ENCODE measurements at places on chromosomes 4 and X.

- no peak for DNase-seq
Observed at GRCh38 chr4:184958127-184958922, 60.0 kb upstream of the HELT start.

DNA sequence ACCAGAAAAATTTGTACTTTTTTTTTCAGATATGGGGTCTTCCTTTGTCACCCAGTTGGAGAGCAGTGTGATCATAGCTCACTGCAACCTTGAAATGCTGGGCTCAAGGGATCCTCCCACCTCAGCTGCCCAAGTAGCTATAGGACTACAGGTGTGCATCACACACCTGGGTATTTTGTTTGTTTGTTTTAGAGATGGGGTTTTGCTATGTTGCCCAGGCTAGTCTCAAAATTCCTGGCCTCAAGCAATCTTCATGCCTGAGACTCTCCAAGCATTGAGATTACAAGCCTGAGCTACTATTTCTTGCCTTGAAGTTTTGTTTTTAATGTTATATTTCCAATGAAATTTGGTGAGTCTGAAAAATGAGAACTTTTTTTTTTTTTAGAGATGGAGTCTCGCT, 847.8 kb downstream of the TRIML1 start:
- no peak for DNase-seq

DNA sequence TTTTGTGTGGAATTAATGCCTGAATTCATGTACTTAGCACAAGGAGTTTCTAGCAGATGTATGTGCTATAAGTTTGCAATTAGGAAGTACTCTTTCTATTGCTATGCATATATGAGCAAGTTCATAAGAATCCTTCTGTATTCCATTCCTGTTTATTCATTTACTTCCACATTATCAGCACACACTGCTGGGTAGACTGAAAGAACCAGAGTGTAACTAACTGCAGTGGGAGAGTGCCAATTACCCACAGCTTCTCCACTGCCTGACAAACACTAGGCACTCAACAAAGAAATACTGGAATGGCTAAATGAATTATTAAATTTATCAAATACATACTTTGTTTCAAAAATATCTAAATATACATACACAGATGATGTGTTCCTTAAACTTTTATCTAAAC, 219.6 kb downstream of the CAMK2D start:
- DNase-seq: no peak

- DNase-seq: peak; percentile 50
Observed at GRCh38 chr4:1723131-1723801, 1.9 kb downstream of the TACC3 start.

DNA sequence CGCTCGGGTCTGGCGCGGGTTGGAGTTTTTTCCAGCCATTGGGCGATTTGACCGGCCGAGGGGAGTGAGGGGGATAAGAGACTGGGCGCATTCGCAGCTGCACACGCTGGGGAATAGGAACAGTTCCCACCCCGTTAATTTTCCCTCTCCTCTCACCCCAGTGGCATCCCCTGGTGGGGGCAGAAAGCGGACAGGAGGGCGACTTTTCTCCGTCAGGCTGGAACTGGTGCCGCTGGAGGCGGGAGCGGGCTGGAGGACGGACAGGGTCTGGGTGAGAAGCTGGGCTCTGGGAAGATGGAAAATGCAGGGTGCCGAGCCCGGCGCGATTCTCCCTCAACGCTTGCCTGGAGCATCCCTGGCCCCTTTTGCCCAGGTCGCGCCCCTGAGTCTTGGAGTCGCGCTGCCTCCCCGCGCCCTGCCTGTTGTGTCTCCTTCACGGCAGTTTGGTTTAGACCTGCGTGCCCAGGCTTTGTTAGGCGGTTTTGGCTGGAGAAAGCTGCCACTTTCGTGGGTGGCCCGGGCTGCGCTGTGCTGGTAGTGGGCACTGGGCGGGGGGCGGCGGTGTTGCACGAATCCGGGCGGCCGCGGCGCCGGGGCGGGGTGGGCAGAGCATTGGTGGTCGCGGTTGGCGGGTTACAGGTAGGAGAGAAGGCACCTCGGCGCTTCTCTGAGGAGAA, 2.0 kb downstream of the ADGRL3 start:
- DNase-seq: no peak

- no peak for DNase-seq
Observed at GRCh38 chr4:112253382-112254000, 21.9 kb downstream of the AP1AR start.

GRCh38 chr4:77074981-77075855, 571 bp downstream of the CCNI start:
- peak; percentile 80 for DNase-seq

- no peak for DNase-seq
Observed at GRCh38 chr4:181698221-181698620, 545.0 kb upstream of the TENM3 start.

- DNase-seq: no peak
Observed at GRCh38 chr4:3703677-3704521, 62.3 kb upstream of the ADRA2C start.

GRCh38 chrX:48648336-48648751, 35.3 kb upstream of the WAS start:
- DNase-seq: peak; percentile 57

- DNase-seq: no peak
Observed at GRCh38 chrX:138683600-138683999, 27.9 kb downstream of the FGF13 start.

- DNase-seq: no peak
Observed at GRCh38 chr4:156638925-156639605, 332.5 kb downstream of the PDGFC start.

DNA sequence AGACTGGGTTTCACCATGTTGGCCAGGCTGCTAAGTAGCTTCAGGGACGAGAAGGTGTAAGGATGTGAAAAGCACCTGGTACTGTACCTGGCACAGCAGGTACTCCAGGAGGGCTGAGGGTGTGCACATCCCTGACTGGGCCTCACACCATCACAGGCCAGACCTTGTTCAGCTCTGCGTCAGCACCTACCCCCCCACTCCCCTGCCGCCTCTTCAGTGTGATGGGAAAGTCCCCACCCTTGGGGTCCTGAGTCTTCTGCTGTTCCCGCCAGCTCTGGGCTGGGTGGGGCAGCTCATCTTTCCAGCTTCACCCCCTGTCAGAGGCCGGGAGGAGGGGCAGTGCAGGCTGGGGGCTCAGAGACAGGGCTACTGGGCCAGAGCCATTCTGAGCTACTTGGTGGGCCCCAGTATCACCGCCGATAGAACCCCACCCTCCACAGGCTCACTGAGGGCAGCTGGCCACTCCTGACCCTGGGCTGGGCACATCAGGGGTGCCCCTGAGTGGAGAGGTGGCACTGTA, 6.7 kb upstream of the SH3BP2 start:
- peak; percentile 66 for DNase-seq

- DNase-seq: no peak
Observed at GRCh38 chr4:56550642-56551041, 45.1 kb downstream of the ARL9 start.

DNA sequence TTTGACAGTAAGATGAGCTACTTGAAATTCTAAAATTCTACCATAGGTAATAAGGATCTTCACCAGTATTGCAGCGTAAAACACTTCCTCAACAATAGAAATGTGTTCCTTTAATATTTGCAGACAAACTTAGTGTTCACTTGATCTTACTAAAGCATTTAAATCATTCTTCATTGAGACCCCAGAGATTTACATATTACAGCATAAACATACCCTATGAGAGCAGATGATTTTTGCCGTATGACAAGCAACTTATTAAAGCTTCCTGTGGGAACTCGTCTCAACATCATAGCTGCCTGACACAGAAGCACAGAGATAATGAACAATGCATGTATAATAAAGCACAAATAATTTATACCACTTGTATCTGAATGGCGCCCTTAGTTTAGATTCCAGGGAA, 3.6 kb downstream of the UGT2B7 start:
- no peak for DNase-seq

DNA sequence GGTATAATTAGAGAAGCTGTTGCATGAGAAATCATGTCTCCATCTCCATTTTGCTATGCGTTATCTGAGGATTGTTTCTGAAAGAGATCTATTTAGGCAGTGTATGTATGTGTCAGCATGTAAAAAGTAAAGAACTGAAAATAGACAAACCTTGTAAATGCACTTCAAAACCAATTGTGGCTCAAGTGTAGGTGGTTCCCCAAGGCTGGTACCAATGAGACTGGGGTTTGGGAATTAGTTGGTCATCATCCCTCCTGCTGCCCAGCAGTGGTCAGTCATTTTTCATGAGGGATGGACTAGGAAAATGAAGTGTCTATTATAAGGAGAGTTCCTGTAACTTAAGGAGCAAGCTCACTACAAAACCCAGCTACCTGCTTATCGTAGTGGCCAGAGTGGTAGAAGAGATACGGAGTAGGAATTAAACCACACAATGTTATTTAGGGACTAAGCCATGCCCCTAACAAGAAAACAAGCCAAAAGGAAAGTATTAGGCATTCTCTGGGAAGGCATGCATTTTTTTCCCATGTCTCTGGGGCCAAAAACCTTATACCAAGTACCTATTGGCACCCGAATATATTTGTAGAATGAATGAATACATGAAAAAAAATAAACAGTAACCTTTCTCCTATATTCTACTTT, 259.0 kb downstream of the CHIC1 start:
- no peak for DNase-seq

GRCh38 chr4:11416071-11416766, 12.5 kb downstream of the HS3ST1 start:
- DNase-seq: no peak

DNA sequence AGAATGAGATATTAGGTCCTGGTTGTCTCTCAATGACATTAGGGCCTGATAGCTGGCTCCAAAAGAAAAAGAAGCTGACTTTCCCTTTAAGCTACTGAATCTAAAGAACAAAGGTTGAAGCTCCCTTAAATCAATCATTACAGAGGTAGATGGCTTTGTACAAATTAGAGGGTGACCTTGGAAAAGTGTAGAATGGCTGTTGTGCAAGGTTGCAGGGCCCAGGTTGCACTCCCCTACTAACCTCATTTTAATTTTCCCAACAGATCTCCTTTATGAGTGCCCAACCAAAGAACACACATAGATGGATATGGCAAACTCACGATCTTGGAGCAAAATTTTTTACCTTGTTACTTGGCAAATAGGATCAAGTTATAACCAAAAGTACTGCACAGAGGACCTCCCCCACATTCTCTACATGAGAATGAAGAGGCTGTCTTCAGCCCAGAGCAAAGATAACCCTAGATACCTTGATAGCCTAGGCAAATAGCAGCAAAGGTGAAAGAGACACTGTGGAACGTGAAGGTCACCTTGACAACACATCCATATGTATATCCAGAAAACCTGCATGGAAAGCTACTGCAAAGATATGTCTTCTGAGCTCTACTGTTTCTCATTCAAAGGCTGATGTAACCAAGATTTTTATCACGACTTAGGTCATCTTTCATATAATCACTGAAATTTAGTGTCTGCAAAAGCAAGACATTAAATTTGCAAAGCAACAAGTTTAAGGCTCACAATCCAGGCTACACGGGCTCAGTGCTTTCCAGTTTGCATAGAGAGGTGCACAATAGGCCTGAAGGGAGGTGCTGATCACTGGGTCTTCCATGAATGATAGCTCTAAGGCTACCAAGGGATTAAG, 23.0 kb downstream of the KLB start:
- DNase-seq: no peak

DNA sequence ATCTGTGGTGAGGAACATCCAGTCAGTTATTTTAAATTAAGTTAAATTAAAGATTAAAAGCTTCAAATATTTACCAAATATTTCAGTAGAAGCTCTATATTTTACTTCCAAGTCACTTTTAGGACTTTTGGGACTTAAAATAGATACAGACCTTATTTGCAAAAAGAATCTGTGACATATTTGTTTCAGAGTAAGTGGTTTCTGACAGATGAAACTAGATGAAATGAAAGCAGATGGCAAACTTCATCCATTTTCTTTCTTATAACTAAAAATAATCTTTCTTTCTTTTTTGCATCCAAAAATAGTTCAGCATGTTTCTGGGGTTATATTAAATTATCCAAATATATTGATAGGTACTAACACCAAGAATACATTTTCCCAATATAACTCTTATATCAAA, 6.6 kb upstream of the UTP3 start:
- no peak for DNase-seq

DNA sequence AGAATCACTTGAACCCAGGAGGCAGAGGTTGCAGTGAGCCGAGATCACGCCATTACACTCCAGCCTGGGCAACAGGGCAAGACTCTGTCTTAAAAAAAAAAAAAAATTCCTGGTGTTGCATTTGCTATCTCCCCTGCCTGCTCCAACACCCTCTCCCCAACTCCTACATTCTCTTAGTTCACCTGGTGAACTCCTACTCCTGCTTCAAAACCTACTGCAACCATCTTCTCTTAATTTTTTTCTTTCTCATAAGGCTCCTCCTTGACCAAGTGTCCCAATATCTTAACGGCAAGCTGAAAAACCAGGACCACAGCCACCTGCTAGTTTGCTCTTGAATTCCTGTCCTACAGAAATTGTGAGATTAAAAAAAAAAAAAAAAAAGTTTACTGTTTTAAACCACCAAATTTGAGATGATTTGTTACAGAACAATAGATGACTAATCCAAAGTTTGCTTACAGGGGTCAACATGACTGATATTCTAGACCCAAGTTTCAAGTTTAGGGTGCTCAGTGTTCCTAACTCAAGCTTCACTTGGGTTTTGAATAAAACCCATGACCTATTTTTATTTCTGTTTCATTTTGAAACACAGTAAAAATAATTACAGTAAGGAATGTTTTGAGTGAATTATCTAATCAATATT, 13.1 kb upstream of the ANXA5 start:
- DNase-seq: no peak

DNA sequence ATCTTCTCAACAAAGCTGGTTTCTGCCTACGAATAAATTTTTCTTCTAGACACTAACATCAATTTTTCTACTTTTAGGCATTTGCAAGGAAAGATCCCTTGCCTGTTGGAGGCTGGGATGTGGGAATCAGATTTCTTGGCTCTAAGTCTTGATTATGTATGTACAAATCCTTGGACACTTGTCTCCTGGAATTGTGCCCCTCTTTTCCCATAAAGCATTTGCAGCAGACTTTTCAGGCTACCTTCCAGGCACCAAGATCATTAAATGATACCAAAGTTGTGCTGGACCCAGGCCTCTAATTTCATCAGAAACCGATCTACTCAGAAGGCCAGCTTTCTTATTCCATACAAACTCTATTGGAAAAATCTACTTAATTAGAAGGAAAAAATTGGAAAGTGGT, 339.5 kb upstream of the DIPK2B start:
- no peak for DNase-seq

DNA sequence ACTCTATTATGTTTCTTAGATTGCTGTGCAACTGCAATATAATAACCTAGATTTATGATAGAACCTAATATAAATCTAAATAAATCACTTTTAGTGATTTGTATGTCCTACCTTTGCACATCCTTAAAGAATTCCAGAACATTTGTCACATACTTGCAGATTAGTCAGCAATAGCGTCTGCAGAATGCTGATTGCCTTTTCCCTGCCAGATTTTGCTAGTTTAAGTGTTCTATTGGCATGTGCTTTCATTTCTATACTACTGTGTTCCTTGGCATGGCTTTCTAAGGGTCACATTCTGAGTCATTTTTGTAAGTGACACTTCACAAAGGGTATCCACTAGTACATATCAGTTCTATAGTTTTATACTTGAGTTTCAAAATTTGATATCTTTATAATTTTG, 303.1 kb upstream of the GIMD1 start:
- DNase-seq: no peak

- DNase-seq: no peak
Observed at GRCh38 chr4:96649536-96649935, 809.6 kb downstream of the PDHA2 start.

Data from CD4-positive, alpha-beta T cell treated with Interleukin-15 for 4 hours (primary cell).